Small intestine (tissue), 16 donors: ENCODE measurements at places on chromosomes 7 and 10. TPM values are rescaled to one million over a fixed set of nuclear protein-coding genes. Genes with fewer than 3 reads are reported as not detected.

The SEMA3E gene
- 0.10 TPM for polyA plus RNA-seq

The KIAA1549 gene
- polyA plus RNA-seq: under 0.01 TPM

The UPK3B gene
- 2.2 TPM for polyA plus RNA-seq

The DKK1 gene
- not detected for polyA plus RNA-seq

The DDC gene
- polyA plus RNA-seq: 127 TPM

The TUBAL3 gene
- 11.4 TPM for polyA plus RNA-seq

The PLA2G12B gene
- 42.2 TPM for polyA plus RNA-seq

The ADO gene
- polyA plus RNA-seq: 19.8 TPM
